ENCODE measurements at places on chromosomes 3 and 15.
A peak's percentile ranks its signal among the peaks of the same experiment; 100 is the strongest.

GRCh38 chr15:30923429-30923828 is 19.7 kb downstream of the FAN1 start:
- no peak for DNase-seq

DNA sequence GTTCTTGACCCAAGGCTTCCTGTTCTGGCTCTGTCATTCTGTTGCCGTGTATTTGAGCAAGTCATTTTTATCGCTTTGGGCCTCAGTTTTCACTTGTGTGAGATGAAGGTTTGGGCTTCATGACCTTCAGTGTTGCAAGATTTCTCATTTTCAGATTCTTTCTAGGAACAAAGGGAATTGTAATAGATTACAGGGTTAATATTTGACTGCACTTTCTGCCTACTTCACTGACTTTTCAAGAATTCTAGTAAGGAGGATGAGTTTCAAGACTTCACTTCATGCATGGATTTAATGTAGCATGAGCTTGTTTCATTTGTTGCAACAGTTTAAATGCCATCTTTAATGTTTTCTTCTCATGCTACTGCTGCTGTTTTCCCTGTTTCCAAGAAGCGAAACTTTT is 226.5 kb downstream of the NLGN1 start:
- no peak for DNase-seq

DNA sequence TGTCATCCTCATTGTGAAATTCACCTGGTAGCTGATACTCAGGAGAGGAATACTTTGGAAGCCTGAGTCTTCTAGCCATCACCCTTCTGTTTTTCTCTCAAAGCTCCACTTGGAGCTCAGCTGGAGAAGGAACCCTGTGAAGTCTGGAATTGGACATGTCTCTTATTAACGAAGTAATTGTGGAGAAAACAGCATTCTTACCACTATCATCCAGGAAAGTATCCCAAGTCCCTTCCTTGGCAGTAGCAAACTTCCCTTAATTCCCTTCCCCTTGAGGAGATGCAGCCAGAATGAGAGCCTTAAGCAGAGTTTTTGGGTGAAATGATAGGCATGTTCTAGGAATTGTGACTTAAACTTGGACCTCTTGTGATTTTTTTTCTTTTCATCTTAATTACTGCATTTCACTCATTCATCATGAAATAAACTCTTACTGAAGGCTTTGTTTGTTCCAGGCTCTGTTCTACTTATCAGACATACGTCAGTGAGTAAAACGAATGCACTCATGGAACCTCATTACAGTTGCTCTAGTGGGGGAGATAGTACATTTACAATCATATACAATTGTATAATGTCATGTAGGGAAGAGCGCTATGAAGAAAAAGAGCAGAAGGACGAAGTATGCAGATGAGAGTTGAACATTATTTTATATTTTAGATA is 30.5 kb upstream of the TCF12 start:
- peak; percentile 9 for DNase-seq

GRCh38 chr3:128001576-128001975 is 50.7 kb upstream of the SEC61A1 start:
- DNase-seq = no peak

DNA sequence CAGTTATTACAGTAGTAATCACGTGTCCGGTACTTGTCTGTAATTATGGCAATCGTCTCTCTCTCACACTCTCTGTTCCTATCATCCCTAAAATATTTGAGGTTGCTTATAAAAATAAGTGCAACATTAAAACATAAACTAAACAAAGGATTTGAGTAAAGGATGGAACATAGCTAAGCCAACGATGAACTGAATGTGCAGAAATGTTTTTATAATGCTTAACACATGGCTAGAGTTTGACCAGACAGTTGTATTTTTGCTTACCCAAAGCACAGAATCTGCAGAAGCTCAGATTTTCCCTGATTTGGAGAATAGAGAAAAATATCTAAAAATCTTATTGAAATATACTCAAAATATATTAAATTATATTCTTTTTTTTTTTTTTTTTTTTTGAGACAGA is 1030.9 kb downstream of the NAALADL2 start:
- no peak for DNase-seq

- DNase-seq = no peak
Measured at GRCh38 chr3:150784747-150785125, 21.8 kb upstream of the SIAH2 start.
